ENCODE measurements at places on chromosomes 12 and 14. TPM values are rescaled to one million over a fixed set of nuclear protein-coding genes. Genes with fewer than 3 reads are reported as not detected.

ZC3H10 gene
- 5.7 TPM for total RNA-seq

DACT1 gene
- 78.7 TPM for total RNA-seq

KIF5A gene
- total RNA-seq: 0.09 TPM

RHOJ gene
- 3.4 TPM for total RNA-seq

SETD1B gene
- total RNA-seq: 1.7 TPM

GLIPR1L1 gene
- total RNA-seq: not detected

TROAP gene
- 3.7 TPM for total RNA-seq

RABGGTA gene
- 16.6 TPM for total RNA-seq

TEAD4 gene
- 6.5 TPM for total RNA-seq

C12orf56 gene
- total RNA-seq: 0.28 TPM

FGF23 gene
- total RNA-seq: not detected

CLEC2A gene
- total RNA-seq: not detected

FAM234B gene
- total RNA-seq: 4.4 TPM

RASSF8 gene
- total RNA-seq: 105 TPM
